Lower leg skin (tissue), 4 donors: ENCODE measurements at places on chromosomes 12 and 14. TPM values are rescaled to one million over a fixed set of nuclear protein-coding genes. Genes with fewer than 3 reads are reported as not detected.
A peak's percentile ranks its signal among the peaks of the same experiment; 100 is the strongest.

- no peak for DNase-seq
Measured at GRCh38 chr14:59427653-59428580, 37.3 kb downstream of the GPR135 start.

DNA sequence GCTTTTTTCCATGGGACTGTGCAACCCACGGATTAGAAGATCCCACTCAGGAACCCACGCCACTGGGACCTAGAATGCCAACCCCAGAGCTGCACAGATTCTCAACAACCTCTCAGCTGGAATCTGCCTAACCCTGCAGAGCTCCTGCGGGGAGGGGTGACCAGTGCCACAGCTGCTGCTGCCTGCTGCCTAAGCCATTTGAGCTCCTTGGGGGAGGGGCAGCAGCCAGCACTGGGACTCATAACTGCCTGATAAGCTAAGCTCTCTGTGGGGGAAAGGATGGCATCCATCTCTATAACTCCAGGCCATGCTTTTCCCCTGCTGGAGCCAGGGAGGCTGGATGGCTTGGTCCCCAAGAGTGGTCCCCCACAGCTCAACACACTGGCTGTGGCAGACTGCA lies 182.8 kb downstream of the SLC5A8 start:
- no peak for DNase-seq

GRCh38 chr14:92173668-92174067 lies 51.9 kb downstream of the CPSF2 start:
- DNase-seq: no peak

DNA sequence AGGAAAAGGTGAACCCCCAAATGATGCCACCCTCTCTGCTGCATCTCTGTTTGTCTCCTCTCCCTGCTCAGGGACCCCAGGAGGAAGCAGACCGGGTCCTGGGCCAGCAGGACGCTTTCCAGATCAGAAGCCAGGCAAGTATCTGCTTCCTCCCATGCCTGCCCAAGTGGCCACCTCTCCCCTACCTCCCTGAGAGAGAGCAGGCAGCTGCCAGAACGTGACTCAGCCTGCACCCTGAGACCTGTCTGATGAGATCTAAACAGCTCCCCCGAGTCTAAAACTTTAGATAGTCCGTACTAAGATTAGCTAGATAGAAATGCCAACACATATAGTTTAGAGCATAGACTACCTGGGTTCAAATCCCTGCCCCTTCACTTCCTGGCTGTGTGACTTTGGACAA lies 31.2 kb upstream of the OAS1 start:
- no peak for DNase-seq

DNA sequence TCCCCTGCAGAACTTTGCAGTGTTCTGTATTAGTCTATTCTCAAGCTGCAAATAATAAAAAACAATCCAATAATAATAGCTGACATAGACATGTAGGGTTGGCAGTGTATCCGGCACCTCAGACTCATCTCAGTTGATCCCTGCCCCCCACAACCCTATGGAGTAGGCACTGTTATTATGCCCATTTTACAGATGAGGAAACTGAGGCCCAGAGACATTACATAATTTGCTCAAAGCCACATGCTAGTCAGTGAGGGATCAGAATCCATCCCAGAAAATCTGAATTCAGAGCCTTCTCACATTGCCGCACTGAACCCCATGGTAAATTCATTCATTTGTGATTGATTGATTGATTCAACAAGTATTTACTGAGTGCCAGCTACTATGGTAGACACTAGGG lies 226.6 kb upstream of the PWP1 start:
- DNase-seq: no peak

- peak; percentile 41 for DNase-seq
Measured at GRCh38 chr12:53659011-53659551, 16.8 kb downstream of the ATP5MC2 start.

DNA sequence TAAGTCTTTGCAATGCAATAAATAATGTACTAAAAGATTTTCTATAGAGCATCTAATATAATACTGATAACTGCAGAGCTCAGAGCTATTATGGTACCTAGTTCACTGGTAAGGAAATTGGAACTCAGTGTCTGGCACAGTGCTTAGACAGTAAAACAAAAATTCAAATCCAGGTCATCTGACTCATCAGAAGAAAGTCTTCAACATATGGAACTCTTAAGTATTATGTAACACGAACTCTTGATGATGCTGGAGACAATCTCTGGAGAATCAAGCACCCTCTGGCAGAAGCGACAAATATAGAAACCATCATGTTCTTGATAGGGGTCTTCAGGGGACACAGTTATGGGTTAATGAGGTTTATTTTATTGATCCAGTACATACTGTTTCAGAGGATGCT lies 37.3 kb upstream of the TRHDE start:
- DNase-seq: no peak

DNA sequence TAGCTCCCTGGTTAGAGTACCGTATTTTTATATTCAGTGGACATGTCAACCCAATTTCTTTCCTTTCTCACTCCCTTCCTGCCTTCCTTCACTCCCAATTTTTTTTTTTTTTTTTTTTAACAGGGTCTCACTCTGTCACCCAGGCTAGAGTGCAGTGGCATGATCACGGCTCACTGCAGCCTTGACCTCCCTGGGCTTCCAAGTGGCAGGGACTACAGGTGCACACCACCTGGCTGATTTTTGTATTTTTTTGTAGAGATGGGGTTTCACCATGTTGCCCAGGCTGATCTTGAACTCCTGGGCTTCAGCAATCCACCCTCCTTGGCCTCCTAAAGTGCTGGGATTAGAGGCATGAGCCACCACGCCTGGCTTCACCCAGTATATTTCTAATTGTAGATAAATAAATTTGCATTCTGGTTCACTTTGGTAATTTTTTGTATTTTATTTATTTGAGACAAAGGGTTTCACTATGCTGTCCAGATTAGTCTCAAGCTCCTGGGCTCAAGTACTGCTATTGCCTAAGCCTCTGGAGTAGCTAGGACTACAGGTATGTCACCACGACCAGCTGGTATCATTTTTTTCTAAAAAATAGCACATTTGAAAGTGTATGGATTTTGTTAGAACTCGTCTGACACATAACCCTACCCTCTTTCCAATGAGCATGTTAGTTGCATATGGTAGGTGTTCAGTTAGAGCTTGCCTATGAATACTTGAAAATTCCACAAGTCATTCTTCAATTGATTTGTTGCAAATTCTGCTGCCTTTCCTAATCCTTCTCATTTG lies 15.7 kb downstream of the SLC38A2 start:
- no peak for DNase-seq

NR1H4 gene
- total RNA-seq: not detected

DNA sequence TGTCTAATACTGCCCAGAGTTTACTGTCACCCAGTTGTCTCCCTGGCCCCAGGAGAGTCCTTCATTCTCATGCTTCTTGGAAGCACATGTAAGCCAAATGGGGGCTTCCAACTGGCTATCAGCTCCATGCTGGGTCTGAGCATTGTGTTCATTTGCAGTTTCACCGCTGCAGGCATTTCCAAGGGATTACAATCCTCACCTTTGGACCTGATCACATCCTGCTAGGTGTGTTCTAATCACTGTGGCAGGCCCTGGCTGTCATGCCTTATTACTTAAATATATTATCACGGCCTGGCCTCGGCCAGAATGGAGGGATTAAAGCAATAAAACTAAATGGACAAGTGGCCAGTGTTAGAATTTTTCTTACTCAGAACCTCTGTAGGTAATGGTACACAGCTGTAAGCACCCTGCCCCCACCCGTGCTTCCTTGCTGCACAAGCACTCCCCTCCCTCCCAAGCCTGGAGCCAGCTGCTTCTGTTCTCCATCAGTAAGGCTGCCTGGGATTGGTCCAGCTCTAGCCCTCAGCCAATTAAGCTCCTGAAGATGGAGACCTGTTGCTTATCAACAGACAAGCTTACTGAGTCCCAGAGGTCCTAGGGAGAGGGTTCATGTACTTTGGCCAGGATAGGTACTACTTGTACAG lies 175.9 kb upstream of the RBM19 start:
- no peak for DNase-seq

TIMM9 gene
- total RNA-seq: 30.0 TPM

- no peak for DNase-seq
Measured at GRCh38 chr14:24251880-24252288, 9.5 kb upstream of the TINF2 start.
